ENCODE measurements at places on chromosomes 1 and 21.

DNA sequence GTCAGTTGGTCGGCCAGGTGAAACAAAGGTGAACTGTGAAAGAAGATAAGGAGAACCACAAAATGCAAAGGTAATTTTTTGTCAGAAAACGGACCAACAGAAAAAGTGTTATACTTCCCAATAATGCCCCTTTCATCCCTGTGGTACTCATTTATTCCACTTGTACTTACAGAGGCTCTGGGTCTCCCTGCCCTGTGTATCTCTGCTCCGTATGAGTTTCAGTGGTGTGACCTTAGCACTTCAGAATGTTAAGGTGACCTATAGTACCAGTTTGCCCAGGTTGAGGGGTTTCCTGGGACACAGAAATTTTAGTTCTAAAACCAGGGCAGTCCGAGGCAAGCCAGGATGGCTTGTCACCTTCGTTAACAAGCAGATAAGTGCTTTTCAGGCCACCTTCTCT, 254.8 kb downstream of the OLFM3 start:
- no peak for DNase-seq

DNA sequence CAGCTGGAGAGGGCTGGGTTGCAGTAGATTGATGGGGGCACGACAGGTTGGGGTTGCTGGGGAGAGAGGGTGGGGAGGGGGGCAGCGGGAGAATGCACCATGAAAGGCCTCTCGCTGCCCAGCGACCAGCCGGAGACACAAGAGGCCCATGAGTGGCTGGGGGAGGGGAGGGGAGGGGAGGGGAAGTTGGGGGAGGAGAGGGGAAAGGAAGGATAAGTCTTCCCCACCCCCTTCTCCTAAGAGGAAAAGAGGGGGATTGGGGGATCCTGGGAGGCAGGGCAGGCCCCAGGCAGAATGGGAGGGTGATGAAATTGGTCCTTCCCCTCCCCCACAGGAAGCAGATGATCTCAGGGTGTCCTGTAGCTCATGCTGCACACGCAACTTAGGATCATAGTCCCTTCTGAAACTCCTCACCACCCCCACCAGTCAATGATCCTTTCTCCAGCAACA, 45.7 kb downstream of the PAX7 start:
- no peak for DNase-seq

GRCh38 chr1:33792651-33793050, 71.2 kb upstream of the HMGB4 start:
- DNase-seq: no peak

GRCh38 chr1:28170001-28170596, 6.4 kb downstream of the PTAFR start:
- DNase-seq: no peak

DNA sequence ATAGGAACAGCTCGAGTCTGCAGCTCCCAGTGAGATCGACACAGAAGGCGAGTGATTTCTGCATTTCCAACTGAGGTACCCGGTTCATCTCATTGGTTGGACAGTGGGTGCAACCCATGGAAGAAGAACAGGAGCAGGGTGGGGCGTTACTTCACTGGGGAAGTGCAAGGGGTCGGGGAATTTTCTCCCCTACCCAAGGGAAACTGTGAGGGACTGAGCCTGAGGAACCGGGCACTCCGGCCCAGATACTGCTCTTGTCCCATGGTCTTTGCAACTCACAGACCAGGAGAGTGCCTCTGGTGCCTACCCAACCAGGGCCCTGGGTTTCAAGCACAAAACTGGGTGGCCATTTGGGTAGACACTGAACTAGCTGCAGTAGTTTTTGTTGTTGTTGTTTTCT, 307.1 kb downstream of the AMY1C start:
- DNase-seq: no peak

GRCh38 chr1:166164995-166165660, 1.7 kb downstream of the FAM78B start:
- DNase-seq: no peak

DNA sequence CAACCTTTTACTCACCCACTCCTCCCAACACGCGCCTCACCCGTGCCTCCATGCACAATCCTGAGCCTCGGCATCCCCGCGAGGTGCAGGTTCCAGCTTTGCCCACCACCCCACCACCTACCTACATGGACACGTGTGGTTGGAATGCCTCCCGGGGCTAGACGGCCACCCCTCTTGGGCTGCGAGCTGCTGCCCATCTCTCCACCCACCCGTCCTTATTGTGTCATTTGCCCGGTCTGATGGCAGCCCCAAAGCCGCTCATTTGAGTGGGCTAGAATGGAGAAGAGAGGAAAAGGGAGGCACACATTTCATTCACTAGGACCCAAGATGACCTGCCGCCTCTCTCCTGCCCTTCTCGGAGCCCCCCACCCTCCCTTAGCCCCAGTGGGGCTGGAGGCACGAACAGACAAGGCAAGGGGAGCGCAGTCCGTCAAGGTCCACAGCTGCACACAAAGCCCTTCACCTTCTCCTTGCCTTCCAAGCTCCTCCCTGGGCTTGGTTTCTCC, 785 bp downstream of the ZNF697 start:
- DNase-seq: no peak

DNA sequence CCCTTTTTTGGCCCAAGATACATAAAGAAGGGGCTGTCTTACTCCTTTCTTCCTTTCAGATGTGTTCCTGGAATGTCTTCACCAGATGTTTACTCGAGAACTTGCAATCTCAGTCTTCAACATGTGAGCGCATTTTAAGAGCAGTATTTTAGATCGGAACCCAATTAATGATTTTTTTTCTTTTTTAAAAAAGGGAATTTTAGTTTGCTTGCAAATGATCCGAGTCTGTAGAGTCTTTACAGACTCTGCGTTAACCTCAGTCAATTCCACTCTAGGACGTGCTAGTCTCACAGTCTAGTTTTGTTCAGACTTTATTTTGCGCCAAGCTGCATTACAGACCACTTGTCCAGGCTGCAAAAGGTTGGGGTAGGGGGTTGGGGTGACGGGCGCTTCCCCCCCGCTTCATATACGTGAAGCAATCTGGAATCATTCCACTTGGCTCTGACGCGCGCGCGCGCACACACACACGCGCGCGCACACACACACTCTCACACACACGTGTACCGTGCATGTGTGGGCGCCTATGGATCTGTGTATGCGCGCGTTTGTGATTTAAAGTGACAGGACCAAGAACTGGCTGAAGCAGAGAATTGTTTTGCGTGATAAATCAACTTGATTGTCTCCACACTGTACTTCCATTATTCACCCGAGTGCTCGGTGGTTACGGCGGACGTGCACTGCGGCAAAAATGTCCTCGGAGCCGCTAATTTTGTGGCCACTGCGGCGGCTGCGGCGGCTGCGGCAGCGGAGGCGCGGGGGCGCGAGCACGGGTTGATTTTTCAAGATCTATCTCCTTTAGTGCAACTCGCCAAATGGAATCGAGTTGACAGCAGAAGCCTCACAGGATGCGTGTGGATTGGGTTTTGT, 25.6 kb upstream of the NFIA start:
- DNase-seq: no peak

DNA sequence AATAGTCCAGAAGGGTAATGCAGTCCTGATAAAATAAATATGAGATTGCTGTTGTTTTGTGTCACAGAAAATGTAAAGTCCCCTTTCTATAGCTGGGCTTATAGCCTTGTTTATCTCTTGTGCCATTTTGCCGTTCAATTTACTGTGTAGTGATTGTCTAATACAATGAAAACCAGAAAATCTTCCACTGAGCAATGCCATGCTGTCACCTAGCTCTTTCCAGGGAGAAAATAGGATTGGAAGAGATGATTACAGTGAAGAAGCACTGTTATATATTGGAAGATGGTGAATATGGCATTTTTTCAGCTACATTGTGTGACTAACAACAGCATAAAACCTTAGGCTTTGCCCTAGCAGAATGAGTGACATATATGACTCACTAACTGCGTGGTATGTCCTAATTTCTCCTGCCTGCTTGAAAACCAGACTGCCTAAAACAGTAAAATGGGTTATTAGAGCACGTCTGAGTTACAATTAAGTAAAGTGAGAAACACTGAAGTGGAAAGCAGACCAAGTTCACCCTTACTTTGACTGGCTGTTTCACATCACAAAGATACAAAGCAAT, 332.4 kb upstream of the ZP4 start:
- no peak for DNase-seq

GRCh38 chr1:5670590-5671350, 321.5 kb downstream of the NPHP4 start:
- DNase-seq: no peak

DNA sequence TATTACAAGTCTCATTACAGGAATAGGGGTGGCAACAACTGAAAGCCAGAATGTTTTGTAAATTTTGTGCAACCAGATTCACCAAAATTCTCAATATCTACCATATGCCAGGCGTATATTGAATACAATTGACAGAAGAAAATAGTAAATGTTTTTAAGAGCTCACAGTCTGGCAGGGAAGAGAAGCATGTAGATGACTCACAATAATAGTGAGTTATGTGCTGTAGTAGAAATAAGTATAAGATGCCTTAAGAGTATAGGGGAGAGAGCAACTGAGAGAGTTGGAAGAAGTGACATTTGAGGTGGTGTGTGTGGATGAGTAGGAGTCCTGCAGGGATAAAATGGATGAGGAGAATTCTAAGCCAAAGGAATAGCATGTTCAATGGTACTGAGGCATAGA, 170.5 kb upstream of the FGGY start:
- no peak for DNase-seq

- DNase-seq: no peak
Observed at GRCh38 chr1:170856455-170856854, 78.9 kb upstream of the MROH9 start.
